ENCODE measurements at places on chromosomes 6 and 20.
A peak's percentile ranks its signal among the peaks of the same experiment; 100 is the strongest.

- DNase-seq = no peak
These were observed 870 bp upstream of the MDFI start for GRCh38 chr6:41637194-41638001.

DNA sequence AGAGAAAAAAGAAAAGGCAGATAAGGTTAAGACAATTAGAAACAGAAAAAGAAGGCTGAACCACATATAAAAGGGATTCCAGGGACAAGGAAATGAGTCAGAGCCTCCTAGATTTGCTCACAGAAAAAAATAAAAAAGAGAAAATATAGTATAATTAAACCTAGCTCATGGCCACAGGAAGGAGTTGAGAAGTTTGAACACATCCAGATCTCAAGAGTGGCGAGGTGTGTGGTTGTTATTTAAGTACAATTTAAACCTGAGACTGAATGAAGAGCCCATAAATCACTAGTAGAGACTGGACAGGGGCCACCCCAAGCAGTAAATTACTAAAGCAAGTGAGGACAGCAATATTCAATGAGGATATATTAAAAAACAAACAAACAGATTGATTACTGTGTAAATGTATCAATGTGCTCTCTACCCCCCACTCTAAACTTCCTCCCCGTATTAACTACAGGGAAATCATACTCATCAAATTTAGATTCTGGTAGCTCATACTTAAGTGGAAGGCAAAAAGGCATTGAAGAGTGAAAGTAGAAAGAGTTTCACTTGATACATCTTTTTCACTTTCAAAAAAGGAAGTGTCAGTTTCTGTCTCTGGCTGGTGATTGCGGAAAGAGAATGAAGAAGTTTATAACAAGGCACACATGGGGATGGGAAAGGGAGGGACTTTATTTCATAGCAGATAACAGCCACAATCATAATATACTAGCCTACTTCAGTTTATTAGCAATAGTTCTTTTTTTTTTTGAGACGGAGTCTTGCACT is 49.3 kb upstream of the SCAF8 start:
- DNase-seq = no peak

- no peak for DNase-seq
These were observed 158.7 kb downstream of the RNGTT start for GRCh38 chr6:88804701-88805100.

DNA sequence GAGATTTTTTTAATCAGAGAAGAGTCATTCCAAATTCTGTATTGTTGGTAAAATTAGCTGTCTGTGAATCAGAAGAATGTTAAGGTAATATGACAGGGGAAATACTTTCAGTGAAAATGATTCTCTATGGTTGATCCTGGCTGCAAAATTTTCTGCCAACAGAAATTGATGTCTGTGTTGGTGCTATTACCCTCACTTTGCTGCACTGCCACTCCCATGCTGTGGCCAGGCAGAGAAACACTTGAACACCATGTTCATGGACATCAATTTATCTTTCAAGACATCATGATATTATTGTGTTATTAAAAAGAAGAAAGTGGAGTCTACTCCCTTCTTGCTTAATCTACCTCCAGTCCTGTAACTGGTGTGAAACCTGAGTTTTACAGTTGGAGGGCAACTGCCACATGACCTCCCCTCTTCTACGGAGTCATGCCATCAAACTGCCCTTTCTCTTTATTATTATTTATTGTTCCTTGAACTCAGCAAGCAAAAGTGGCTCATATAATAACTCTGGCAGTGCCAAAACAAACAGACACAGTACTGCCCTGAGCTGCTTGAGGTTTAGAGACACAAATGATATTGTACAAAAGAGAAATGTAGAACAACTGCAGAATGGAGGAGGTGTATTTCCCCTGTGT is 288.0 kb upstream of the JAG1 start:
- DNase-seq = peak; percentile 10

GRCh38 chr6:158769234-158769770 is 49.9 kb downstream of the EZR start:
- DNase-seq = peak; percentile 82

- DNase-seq = no peak
These were observed 82.5 kb upstream of the PTPN1 start for GRCh38 chr20:50427719-50428083.

DNA sequence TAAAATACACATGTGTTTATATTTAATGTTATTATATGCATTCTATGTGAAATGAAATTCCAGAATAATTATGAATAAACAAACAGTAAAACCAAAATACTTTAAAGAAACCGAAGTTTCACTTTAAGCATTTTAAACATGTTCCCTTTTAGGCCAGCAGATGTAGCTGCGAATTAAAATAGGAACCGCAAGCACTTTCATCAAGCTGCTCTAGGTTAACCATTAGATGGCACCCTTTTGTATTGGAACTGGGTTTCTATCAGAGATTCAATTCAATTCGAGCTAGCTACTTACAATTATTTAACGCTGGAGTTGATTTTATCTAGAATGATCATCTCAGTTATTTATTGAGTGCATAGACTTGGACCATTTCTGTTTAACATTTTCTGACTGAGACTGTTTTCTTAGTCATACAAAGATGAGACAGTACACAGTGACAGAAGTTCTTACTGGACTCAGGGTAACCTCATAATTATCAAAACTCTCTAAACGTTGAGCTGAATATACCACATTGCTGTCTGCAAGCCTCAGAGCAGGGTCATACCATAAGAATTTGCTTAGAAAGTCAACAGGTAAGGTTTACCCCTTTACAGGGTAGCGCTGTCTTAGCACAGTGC is 8.5 kb downstream of the TMEM242 start:
- DNase-seq = no peak

DNA sequence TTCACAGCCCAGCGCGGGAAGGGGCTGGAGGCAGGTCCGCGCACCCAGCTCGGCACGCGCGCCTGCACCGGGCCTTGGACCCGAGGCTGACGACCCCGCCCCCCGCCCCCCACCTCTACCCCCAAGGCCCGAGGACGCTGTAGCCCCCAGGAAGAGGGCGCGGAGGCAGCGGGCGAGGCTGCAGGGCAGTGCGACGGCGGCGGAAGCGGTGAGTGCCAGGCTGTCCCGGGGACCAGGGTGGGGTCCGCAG is 1.2 kb downstream of the LIME1 start:
- DNase-seq = no peak

DNA sequence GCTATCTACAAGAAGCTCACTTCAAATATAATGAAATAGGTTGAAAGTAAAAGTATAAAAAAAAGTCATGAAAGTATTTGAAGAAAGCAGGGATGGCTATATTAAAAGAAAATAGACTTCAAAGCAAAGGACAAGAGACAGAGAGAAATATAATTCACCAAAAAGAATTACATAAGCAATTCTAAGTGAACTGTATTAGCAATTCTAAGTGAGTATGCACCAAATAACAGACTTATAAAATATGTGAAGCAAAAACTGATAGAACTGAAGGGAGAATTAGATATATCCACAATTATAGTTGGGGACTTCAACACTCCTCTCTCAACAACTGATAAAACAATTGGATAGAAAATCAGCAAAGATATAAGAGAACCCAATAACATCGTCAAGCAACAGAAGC is 38.8 kb upstream of the ID4 start:
- DNase-seq = no peak

GRCh38 chr6:153032255-153032882 is 29.9 kb upstream of the MTRF1L start:
- DNase-seq = peak; percentile 62

- DNase-seq = no peak
These were observed 34.9 kb upstream of the HECA start for GRCh38 chr6:139099984-139100383.

DNA sequence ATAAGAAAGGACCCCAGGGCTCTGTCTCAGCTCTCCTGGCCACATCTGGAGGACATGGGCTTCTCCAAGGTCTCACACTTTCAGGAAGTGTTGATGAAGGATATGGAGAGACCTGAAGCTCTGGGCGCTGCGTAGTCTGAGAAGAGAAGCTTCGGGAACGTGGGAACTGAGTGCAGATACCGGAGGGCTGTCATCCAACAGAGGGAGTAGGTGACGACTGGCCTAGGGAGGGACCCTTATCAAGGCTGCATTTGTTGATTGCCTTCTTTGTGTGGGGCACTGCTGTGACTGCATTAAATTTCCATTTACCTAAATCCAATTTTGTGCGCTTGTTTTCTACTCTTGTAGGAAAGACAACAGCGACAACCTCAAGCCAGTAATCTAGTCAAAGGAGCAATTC is 63.4 kb downstream of the PLG start:
- no peak for DNase-seq

GRCh38 chr6:90982051-90982450 is 395.2 kb upstream of the MAP3K7 start:
- DNase-seq = no peak

GRCh38 chr6:167984876-167985604 is 12.4 kb upstream of the KIF25 start:
- DNase-seq = no peak

- no peak for DNase-seq
These were observed 56.5 kb downstream of the ERMARD start for GRCh38 chr6:169807699-169808607.

- DNase-seq = no peak
These were observed 23.0 kb downstream of the PACRG start for GRCh38 chr6:162750776-162751175.

DNA sequence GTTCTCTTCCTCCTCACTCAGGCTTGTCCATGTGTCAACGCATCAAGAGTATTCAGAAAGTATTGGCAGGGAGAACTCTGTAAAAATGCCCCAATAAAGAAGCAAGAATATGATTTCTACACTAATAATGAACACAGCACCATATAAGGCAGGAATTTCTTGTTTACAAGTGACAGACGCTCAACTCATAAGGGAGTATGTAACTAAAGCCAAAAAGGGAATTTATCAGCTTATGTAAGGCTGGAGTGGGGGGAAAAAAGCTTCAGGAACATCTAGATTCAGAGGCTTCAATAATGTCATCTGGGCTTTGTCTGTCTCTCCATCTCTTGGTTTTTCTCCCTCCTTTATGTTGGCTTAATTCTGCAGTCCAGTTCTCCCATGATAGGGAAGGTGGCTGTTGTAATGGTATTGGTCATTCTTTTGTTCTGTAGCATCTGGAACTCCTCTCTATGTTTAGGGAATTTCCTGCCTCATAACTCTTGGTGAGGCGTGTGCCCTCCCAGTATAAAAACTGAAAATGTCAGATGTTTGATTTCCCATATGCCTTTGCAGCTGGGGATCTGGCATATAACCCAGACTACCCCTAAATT is 125.1 kb upstream of the COL21A1 start:
- no peak for DNase-seq

DNA sequence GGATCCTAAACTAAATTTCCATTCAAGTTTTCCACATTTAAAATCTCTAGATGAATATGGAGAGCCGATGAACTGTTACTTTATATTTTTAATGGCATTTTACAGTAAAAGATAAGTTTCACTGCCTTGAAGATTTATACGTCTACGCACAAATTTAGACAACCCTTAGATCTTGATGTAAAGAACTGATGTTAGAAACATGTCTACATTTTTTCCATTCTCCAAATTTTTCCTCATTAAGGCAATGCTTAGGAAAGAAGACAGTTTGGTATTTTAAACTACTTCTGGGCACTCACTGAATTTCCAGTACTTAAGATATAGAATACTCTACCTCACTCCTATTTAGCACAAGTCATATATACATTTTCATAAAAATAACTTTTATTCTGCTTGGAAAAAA is 45.4 kb downstream of the ME1 start:
- no peak for DNase-seq

DNA sequence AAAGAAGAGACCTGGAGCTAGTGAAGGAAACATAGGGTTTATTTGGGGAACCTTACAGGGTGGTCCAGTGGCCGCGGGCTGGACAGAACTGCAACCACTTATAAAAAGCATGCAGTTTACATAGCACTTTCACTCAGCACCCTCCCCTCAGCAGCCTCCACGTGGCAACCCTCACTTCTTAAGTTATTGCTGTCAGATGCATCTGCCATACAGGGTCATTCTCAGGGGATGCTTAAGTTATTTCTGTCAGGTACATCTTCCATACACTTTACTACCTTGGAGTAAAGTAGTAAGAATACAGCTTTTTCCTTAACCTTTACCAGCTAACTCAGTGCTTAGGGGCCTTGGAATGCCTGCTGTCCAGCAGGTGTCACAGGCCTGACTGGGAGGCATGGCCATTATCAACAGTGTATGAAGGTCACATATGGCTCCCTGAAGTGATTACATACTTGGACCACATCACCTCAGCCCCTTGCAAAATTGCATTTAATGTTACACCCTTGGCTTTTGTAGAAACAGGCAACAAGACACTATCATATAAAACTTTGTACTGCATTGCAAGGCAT is 2.0 kb upstream of the NOL7 start:
- DNase-seq = no peak

DNA sequence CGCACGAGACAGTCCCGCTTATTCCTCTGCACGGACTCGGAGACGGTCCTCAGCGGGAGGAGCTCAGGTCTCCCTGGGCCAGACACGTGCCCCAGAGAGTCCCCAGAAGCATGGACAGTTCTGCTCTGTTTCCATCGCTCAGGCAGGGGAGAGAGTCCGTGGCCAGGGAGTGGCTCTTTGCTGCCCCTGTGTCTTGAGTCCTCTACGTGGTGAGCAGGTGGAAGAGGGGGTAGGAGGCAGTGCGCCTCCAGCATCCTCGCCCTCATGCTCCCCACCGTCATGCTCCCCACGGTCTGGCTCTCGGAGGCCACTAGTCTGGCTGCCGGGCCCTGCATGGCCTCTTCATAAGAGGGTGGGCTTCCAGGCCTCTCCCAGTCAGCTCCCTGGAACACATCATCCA is 8.9 kb downstream of the TAGAP start:
- DNase-seq = no peak

DNA sequence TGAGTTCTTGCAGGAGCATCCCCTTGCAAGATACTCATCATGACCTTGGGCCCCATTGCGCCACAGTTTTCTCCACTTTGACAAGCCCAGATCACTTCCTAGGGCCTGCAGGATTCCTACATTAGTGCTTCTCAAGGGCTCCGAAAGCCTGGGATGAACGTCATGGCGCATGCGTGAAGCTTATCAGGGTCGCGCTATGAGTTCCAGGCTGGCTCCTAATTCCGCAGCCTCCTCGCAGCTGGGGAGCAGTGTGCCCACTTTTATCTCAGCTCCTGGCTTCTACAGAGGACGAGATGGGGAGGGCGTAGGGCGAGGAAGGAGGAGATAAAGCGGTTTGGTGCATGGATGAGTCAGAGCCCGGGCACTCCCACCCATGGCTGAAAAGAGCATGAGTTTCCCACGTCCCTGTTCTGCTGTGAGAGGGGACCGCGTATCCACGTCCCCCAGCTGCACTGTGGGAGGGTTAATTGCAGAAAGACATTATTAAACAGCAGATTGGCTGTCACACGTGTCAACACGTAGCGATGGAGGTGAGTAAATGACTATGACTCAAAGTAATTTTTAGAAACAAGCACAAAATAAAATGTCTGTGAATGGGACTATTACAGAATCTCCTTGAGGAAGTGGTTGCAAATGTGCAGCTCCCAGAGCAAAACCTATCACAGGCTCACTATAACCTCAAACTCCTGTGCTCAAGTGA is 72.9 kb upstream of the DSP start:
- DNase-seq = no peak

- no peak for DNase-seq
These were observed 5.1 kb upstream of the TXLNB start for GRCh38 chr6:139296927-139297326.

All from NCI-H1417 (cell line).